ENCODE measurements at places on chromosomes 5 and 9. TPM values are rescaled to one million over a fixed set of nuclear protein-coding genes. Genes with fewer than 3 reads are reported as not detected.

The FOXD4L5 gene
- not detected for polyA plus RNA-seq

The BHMT gene
- not detected for polyA plus RNA-seq

The UBE2QL1 gene
- not detected for polyA plus RNA-seq

- no peak for DNase-seq
These were observed 3.9 kb downstream of the PLPPR1 start for GRCh38 chr9:101032426-101032825.

GRCh38 chr5:93382188-93382825 is 198.7 kb downstream of the NR2F1-AS1 start:
- DNase-seq, result no peak

- DNase-seq, result no peak
These were observed 51.4 kb downstream of the PPIC start for GRCh38 chr5:122985006-122985700.

- no peak for DNase-seq
These were observed 42.5 kb downstream of the PRRC2B start for GRCh38 chr9:131436376-131436775.

DNA sequence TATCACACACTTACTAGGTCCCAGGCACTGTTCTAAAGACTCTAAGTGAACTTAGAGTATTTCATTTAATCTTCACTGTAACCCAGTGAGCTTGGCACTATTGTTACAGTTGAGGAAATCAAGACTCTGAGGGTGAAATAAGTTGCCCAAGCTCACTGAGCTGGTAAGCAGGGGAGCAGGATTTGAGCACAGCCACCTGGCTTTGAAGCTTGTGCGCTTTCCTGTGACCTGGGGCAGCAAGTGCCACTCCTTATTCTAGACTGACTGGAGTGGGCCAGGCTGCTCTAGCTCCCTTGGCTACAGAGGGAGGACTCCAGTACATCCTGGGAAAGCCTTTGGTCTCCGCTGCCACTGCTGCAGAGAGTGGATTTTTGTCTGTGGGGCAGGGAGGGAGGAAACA is 50.0 kb downstream of the RGS3 start:
- no peak for DNase-seq
